Transverse colon (tissue), 4 donors: ENCODE measurements at places on chromosomes 2 and 18.
A peak's percentile ranks its signal among the peaks of the same experiment; 100 is the strongest.

- DNase-seq: no peak
Measured at GRCh38 chr2:157611110-157611509, 17.6 kb downstream of the ACVR1C start.

DNA sequence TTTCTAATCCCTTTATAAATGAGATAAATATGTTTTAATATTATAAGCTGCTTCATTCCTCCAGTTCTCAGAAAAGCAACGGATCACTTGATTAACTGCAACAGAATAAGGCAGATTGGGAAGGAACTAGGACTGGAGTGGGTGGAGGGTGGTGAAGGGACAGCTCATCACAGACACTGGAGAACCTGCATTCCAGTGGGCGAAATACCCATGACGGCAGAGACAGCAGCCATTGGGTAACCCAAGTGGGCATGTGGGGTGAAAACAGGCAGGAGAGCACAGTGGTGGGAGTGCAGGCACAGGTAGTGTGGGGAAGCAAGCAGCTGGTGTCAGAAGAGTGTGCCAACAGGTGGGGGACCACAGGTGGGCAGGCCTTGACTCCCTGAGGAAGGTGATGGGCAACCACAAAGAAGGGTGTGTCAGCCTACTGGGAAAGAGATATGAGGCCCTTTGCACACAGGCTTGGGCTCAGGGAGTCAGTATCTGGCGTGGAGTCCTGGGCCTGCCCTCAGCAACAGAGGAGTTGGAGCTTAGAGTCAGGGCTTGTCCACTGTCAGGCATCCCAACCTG lies 27.2 kb downstream of the DPYSL5 start:
- DNase-seq: no peak

DNA sequence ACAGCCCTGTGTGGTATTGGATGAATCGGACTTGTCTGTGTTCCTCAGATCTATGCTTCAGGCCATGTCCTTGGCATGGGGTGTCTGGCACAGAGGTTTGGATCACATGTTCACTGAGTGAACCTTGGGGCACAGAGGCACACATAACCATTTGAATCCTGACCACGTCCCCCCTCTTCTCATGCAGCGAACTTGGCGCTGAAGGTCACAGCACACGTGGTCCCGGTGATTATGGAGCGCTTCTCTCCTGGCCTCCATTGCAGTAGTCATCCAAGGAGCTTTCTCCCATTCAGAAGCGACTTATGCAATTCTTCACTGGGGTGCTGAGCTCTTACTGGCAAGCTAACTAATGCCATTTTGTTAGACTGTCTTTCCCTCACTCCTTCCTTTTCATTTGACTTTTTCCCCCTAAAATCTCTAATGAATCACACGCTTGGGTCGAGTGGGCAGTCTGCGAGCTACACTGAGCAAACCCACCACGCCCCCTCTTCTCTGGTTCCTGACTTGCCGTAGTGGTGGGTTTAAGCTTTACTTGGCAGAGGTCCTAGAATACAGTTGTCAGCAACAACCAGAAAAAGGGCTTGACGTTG lies 59.4 kb downstream of the KCNG2 start:
- no peak for DNase-seq

DNA sequence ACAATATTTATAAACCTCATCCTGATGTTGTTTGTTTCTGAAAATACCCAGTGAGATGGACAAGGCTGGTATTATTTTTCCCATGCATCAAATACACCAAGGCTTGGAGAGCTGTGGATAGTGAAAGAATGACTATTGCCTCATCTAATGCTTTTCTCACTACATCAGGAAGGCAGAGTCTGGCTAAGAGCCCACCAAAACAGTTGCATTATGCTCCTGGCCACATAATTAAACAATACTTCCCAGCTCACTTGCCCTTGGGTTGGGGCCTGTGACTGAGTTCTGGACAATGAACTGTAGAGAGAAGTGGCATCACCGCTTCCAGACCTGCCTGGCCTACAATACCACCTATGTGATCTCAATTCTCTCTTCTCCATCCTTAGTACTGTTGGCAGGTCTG lies 46.4 kb upstream of the REEP1 start:
- DNase-seq: no peak

DNA sequence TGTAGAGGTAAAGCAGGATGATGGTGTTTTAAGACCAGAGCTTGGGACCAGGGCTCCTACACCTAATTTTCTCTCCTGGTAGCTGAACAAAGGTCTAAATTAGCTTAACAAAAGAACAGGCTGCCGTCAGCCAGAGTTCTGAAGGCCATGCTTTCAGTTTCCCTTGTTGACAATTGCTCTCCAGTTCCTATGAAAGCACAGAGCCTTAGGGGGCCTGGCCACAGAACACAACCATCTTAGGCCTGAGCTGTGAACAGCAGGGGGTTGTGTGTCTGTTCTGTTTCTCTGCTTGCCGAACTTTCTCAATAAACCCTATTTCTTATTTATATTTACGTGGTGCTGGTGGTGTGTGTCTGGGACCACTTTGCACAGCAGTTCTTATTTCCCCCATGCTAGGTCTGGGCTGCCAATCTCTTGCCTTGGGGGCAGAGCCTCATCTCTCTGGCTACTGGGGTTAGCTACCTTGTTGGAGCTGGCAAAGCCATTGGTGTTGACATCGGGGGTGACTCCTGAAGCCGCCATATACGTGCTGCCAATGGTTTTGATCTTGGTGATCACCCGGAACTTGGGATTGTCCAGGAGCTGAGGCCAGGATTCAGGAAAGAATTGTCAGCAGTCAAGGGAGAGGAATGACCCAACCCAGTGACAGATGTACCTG lies 29.0 kb downstream of the CENPO start:
- DNase-seq: no peak

- DNase-seq: no peak
Measured at GRCh38 chr18:63192885-63193349, 126.7 kb downstream of the BCL2 start.

- DNase-seq: no peak
Measured at GRCh38 chr2:163580757-163581156, 155.1 kb downstream of the FIGN start.

GRCh38 chr2:76281156-76281841 lies 570.6 kb upstream of the GCFC2 start:
- DNase-seq: no peak

DNA sequence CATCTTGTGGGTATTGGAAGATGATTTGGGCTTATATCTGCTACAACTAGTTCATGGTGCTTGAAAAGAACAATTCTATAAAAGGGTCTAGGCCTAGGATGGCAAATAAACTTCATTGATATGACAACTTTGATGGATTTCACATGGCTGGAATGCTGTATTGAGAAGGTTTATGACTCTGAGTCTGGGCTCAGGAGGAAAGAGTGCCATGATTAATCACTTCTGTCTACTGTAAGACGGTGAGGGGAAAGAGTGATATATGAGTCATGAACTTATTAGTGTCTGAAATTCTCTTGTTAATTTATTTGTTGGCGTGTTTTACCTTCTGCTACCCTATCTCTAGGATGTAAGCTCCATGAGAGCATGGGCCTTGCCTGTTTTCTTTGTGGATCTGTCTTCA lies 17.0 kb upstream of the ADCYAP1 start:
- no peak for DNase-seq

GRCh38 chr18:48749768-48750167 lies 201.0 kb downstream of the SMAD7 start:
- DNase-seq: no peak

DNA sequence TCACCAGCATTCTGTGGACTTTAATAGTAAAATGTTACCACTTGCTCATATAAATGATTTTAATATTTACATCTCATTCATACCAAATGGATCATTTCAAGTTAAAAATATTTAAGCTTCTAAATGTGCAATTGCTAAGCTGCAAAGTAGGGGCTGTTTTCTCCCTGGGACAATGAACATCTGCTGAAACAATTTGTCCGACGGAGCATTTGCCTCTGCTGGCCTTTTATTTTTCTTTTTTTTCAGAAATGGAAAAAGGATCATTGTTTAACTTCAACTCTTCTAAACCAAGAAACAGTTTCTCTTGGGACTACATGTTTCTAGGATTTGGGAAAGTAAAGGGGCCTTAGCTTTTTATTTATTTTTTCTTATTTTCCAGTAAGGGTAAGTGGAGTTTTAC lies 43.8 kb upstream of the ITPRID2 start:
- DNase-seq: no peak

GRCh38 chr2:161979490-161979889 lies 94.5 kb downstream of the DPP4 start:
- no peak for DNase-seq

- DNase-seq: no peak
Measured at GRCh38 chr2:7694076-7694985, 777.1 kb downstream of the RNF144A start.

- DNase-seq: no peak
Measured at GRCh38 chr18:50610349-50610748, 50.5 kb downstream of the MAPK4 start.

- DNase-seq: no peak
Measured at GRCh38 chr2:38632980-38633379, 30.3 kb upstream of the HNRNPLL start.

- no peak for DNase-seq
Measured at GRCh38 chr18:79682894-79683625, 3.5 kb downstream of the CTDP1 start.

DNA sequence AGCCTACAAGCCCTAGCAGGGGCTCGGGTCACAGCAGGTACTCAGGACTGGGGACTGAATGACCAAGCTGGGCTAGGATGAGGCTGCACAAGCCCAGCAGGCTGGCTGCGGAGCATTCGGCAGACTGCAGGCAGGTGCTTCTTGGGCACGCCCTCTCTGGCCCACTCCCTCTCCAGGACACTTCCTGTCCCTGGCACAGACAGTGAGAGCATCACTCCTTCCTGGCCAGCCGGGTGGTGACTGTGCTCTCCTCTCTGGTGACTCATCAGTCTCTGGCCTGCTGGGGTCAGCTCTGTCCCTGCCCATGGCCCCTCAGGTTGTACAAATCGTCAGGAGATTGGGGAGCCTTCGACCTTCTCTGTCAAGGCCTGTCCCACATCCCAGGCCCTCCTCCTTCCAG lies 22.5 kb downstream of the C1QL2 start:
- no peak for DNase-seq

DNA sequence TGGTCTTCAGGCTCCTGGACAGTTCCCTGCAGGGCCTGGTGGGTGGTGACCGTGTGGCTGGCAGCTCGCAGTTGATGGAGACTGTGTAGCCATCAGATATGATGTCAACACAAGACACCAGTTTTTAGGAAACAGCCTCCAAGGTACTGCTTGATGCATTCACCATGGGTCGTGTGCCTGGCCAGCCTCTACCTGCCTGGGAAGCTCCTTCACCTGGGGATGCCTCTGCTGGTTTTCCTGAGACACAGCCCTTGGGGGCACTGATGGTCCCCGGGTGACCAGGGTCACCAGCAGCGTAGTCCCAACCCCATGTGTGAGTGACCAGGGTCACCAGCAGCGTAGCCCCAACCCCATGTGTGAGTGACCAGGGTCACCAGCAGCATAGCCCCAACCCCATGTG lies 33.6 kb upstream of the KCNG2 start:
- DNase-seq: peak; percentile 0

DNA sequence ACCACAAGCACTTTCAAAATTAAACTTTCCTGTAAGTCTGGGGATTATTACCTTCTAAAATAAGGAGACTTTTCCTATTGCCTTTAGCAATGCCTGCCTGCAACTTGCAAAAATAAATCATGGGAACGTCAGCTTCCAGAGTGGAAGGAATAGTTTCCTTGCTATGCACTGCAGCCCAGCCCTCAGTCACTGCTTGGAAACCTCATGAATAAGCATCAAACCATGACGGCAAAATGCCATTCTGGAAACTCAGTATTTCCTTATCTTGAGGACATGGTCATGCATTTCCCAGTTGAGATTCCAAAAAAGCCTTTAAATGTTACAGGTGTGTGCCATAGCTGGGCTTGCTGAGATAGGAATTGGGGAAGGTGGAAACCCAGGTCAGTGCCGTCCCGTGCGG lies 84.2 kb upstream of the OTOS start:
- no peak for DNase-seq

GRCh38 chr2:40401896-40402295 lies 50.0 kb downstream of the SLC8A1 start:
- no peak for DNase-seq

- no peak for DNase-seq
Measured at GRCh38 chr2:230542751-230543150, 126.8 kb downstream of the SP100 start.

DNA sequence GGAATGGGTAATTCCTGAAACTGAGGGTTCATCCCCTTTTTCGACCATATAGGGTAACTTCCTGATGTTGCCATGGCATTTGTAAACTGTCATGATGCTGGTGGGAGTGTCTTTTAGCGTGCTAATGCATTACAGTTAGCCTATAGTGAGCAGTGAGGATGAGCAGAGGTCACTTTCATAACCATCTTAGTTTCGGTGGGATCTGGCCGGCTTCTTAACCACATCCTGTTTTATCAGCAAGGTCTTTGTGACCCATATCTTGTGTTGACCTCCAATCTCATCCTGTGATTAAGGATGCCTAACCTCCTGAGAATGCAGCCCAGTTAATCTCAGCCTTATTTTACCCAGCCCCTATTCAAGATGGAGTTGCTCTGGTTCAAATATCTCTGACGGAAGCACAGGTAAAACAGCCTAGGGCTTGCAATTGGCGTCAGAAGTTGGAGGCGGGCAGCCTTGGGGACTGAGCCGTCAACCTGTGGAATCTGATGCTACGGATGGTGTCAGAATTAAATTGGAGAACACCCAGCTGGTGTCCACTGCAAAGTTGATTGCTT lies 19.5 kb downstream of the RALBP1 start:
- DNase-seq: no peak
